ENCODE measurements at places on chromosomes 6 and 20. TPM values are rescaled to one million over a fixed set of nuclear protein-coding genes. Genes with fewer than 3 reads are reported as not detected.
A peak's percentile ranks its signal among the peaks of the same experiment; 100 is the strongest.

The RIMS4 gene
- polyA plus RNA-seq = not detected

The TCF19 gene
- 11.0 TPM for polyA plus RNA-seq

The RPS18 gene
- 10,092 TPM for polyA plus RNA-seq

The SPATA25 gene
- not detected for polyA plus RNA-seq

The ANKRD66 gene
- polyA plus RNA-seq = not detected

The PLN gene
- 0.13 TPM for polyA plus RNA-seq

The GPR6 gene
- not detected for polyA plus RNA-seq

The SYCP2 gene
- 0.49 TPM for polyA plus RNA-seq

GRCh38 chr6:141195251-141195832, 937.4 kb upstream of the GJE1 start:
- DNase-seq = no peak

- no peak for DNase-seq
Observed at GRCh38 chr6:90514496-90514895, 72.4 kb downstream of the MAP3K7 start.

GRCh38 chr6:8995156-8995555, 559.8 kb upstream of the SLC35B3 start:
- DNase-seq = no peak

DNA sequence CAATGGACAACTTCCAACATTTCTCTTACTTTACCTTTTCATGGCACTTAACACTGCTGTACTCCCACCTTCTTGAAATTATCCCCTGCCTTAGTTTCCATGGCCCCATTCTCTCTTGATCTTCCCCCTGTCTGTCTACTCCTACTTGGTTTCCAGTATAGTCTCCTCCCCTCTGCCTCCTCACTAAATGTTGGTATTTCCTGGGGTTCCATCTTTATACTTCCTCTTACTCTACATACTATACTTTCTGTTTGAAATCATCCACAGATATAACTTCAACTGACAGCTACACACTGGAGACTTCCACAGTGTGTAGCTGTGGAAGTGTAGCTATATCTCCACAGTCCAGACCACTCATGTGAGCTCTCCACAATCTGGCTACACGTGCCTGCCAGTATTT, 13.5 kb downstream of the ZHX3 start:
- no peak for DNase-seq

GRCh38 chr6:14452567-14453527, 335.3 kb downstream of the CD83 start:
- DNase-seq = peak; percentile 11

GRCh38 chr6:144696610-144697368, 411.7 kb downstream of the UTRN start:
- no peak for DNase-seq

GRCh38 chr6:44221291-44221960, 2.0 kb upstream of the SLC29A1 start:
- peak; percentile 69 for DNase-seq

GRCh38 chr20:1817577-1818211, 77.5 kb upstream of the SIRPA start:
- no peak for DNase-seq

GRCh38 chr6:39310542-39310941, 3.7 kb downstream of the KCNK17 start:
- DNase-seq = no peak

DNA sequence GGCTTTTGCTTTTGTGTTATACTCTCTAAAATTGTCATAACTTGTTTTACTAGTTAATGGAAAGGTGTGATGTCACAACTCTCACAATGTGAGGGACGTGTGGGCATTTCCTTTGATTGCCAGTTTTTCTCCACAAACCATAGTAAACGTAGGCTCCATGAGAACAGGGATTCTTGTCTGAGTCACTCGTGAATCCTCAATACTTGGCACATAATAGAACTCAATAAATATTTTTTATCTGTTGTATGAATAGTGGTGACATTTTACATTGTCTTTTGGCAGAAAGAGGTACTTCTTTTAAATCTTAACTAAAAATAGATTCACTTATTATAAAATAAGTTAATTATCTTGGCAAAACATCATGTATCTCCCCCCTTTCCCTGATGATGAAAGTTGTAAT, 69.0 kb upstream of the CNKSR3 start:
- no peak for DNase-seq

GRCh38 chr6:145887969-145888368, 73.4 kb upstream of the FBXO30 start:
- DNase-seq = peak; percentile 30

DNA sequence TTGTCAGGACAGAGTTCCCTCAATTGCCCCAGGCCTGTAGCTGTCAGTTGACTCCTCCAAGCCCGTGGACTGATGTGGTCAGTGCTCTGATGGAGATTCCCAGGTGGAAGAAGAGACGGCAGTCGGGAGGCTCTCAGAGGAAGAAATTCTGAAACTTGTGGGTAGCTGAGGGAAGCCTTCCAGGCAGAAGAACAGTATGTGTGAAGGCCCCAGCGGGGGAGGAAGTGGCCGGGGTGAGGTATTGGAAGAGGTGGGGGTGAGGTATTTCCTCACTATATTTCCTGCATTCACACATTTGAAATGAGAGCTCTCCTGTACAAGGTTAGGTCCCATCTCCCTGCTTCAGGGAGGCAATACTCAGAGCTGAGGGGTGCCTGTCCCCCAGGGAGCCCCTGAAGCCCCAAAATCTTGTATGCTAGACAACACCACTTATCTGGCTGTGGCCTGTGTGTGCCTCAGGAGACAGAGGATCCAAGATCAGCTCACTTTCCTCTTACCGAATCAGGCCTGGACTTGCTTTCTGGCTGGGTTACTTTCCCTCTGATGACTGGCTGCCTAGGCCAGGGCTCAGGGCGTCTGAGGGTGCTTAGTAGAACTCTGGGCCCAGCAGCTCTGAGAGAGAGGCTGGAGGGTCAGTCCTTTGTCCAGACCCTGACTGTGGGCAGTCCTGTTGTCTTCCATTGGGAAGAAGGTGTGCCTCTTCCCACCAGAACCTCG, 49.3 kb upstream of the MYL9 start:
- peak; percentile 31 for DNase-seq

DNA sequence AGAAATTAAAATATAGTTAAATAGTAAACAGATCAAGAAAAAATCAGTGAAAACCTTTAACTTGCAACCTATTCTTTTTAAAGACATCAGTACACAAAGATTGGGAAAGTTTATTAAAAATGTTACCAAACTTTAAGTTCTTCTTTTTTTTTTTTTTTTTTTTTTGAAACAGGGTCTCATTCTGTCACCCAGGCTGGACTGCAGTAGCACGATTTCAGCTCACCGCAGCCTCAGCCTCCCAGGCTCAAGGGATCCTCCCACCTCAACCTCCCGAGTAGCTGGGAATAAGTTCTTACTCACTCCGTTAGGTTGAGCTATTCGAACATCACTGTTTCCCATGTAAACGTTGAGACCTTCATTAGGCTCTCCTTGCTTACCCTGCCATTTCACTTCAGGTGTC, 5.6 kb downstream of the MAP3K5 start:
- no peak for DNase-seq

DNA sequence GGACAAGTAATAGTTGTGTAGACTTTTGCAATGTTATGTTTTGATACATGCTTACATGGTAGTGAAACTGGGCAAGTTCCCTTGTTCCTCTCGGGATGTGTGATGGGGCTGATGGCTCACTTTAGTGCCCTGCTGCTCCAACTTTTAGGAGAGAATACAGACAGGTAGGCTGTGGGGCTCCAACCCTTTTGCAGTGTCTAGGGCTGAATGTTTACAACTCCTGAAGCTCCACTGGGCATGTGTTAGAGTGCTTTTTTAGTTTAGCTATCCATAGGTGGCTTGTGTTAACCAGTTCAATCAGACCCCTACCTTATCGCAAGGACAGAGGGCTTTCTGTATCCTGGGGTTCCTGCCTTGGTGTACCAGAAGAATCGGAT, 33.8 kb downstream of the SERPINB6 start:
- no peak for DNase-seq

- no peak for DNase-seq
Observed at GRCh38 chr6:14929291-14929690, 316.6 kb upstream of the JARID2 start.

DNA sequence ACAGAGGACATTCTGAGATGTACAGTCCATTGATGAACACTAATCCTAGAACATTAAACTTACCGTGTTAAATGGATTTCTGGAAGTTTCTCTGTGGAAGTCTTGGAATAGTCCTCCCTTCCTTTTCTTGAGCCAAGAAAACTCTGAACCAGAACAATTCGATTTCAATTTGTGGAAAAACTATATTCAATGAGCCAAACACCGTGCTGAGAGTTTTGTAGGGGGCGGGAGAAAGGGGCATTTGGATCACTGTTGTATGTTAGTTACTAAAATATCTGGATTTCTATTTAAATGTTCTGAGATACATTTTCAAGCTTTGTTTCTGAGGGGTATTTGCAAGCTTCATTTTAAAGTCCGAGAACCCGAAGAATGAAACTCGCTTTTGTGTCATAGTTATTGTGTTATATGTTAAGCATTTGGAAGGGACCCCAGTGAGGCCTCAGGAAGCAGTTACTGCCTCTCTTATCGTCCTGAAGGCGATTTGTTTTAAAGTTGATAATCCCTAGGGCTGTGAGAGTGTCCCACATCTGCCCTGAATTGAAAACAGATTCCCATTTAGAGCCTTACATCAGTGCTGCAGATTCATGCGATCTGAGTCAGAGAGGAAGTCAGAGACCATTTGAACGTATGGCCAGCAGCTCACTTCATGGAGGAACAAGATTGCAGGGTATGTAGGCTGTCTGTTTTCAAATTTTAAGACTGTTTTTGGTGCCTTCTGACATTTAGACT, 70.8 kb upstream of the SASH1 start:
- no peak for DNase-seq

DNA sequence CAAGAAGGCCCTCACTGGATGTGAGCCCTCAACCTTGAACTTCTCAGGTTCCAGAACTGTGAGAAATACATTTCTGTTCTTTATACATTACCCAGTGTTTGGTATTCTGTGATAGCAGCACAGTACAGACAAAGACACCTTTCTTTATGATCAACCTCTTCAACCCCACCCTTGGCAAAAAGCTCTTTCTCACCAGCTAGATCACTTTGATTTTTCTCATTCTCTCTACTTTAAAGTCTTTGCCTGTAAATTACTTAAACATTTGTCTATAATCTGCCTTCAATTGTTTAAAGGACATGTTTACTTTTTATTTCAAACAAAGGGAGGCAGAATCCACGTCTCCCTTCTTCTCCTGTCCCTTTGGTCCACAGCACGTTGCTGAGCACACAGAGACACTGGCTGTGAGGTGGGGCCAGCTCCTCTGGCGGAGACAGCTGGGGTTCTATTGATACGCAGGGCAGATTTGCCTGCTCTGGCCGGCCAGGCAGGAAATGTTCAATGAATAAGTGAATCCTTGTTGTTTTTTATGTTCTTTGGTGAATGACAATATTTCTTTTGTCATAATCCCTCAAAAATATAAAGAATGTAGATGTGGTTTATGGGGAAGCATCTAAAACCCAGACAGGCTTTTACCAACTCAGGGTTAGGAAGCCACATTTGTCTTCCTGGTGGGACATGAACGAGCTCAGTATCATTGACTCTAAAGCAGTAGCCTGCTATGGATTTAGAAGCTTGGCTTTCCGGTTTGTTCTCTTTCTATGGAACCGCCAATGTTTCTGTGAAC, 52.9 kb downstream of the NEDD9 start:
- no peak for DNase-seq

- DNase-seq = no peak
Observed at GRCh38 chr6:27562027-27562410, 89.1 kb upstream of the ZNF184 start.

DNA sequence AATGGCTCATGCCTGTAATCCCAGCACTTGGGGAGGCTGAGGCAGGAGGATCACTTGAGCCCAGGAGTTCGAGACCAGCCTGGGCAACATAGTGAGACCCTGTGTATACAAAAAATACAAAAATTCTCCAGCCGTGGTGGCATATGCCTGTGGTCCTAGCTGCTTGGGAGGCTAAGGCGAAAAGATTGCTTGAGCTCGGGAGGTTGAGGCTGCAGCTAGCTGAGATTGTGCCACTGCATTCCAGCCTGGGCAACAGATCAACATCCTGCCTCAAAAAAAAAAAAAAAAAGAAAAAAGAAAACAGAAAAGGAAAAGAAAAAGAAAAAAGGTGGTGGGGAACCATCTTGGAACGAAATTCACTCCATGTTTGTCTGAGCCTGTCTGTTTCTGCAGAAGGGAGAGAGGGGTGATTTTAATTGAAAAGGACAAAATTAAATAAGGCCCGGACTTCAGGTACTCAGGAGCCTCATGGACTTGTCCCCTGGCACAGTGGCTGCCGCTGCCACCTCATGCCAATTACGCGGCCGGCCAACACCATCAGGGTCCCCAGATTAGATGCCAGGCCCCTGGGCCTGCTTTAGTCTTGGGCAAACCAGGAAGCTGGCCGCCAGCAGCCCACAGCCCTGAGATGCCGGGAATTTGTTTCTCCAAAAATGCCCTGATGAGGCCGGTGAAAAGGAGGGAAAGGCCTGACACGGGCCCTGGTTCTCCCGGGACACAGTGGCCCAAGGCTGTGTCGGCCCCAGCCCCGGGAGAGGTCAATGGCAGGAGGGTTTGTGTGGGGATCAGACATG, 37.8 kb upstream of the STX16 start:
- DNase-seq = no peak

GRCh38 chr6:47248446-47248845, 61.3 kb downstream of the TNFRSF21 start:
- DNase-seq = no peak
